ENCODE measurements at places on chromosomes 1 and 21. TPM values are rescaled to one million over a fixed set of nuclear protein-coding genes. Genes with fewer than 3 reads are reported as not detected.

Gene LIPI
- total RNA-seq, result not detected

- no peaks in the 10 kb centered on the region for H3K4me1 ChIP-seq
- H3K27me3 ChIP-seq, result peaks cover 3% of the 10 kb centered on the region
- H3K27ac ChIP-seq, result no peak overlapping the region
Measured at GRCh38 chr1:67610450-67610849, 74.6 kb upstream of the GADD45A start.

Gene MXRA8
- not detected for total RNA-seq

DNA sequence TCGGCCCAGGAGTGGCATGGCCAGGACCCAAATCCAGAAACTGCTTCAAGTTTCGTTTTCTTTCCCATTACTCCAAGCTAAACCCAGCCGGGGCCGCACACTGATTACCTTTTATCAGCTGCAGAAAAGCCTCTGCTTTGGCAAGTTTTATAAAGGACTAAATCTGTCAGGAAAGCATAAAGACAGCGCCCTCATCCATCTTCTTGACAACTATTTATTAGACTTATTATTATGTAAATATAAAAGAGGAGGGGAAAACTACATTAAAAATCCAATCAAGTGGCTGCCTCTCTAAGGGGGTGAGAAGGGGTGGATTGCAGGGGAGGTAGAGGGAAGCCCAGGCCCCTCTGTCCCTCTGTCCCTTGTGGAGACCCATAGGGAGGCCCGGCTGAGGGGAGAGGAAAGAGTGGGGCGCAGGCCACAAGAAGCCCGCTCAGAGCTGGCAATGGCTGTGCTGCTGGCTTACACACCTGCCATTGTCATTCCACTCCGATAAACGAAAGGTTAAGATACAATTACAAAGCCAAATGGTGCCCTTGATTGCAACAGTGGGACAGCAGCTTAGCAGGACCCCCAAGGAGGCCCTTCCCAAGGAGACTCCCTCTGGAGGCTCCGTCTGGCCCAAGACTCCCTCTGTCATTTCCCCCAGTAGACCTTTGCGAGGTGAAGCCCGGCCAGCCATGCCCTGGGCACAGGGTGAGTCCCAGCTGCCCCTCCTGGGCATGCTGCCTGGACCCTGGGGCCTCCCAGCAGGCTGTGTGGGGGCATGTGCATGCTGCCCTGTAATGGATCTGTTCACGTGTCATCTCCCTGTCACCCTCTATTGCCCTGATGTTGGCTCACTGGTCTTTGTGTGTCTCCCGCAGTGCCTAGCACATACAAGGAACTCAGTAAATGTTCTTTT, 45.4 kb downstream of the KCND3 start:
- H3K27ac ChIP-seq, result no peak overlapping the region
- H3K4me3 ChIP-seq, result no peak overlapping the region
- peaks cover 8% of the 10 kb centered on the region for H3K4me1 ChIP-seq
- DNase-seq, result no peak
- H3K27me3 ChIP-seq, result peaks cover 7% of the 10 kb centered on the region

GRCh38 chr1:113846391-113847035, 25.0 kb downstream of the PTPN22 start:
- no peak overlapping the region for H3K27ac ChIP-seq
- H3K4me3 ChIP-seq, result no peak overlapping the region
- H3K36me3 ChIP-seq, result peaks cover 85% of the 10 kb centered on the region
- no peaks in the 10 kb centered on the region for H3K27me3 ChIP-seq
- DNase-seq, result no peak
- peaks cover 11% of the 10 kb centered on the region for H3K4me1 ChIP-seq

DNA sequence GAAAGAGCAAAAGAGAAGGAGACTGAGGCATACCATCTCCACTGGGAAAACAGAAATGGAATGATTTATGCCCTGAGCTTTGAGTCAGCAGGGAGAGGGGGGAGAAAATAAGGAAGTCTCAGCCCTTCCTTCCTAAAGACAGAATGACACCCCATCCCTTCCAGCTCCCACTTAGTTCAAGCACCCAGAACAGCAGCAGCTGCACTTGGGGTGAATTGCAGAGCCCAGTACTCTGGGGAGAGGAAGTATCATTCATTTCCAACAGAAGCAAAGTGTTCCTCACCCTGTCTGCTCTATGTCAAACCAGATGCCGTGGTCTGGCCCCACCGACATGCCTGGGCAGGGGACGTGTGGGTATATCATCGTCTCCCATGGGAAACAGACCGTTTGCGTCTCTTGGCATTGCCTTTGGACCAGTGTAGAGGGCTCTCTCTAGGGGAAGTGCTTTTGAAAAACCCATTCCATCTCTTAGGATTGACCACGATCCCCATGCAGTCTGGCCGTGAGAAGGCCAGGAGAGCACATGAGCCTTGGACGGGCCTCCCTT, 1.1 kb upstream of the KCNJ15 start:
- no peak overlapping the region for H3K27ac ChIP-seq
- H3K4me1 ChIP-seq, result no peaks in the 10 kb centered on the region
- H3K27me3 ChIP-seq, result peaks cover 70% of the 10 kb centered on the region
- no peaks in the 10 kb centered on the region for H3K36me3 ChIP-seq
- no peak for DNase-seq
- no peak overlapping the region for H3K4me3 ChIP-seq

Gene KIF2C
- total RNA-seq, result 82.7 TPM

GRCh38 chr1:35097224-35097623, 18.0 kb downstream of the ZMYM1 start:
- H3K36me3 ChIP-seq, result peaks cover 25% of the 10 kb centered on the region
- H3K4me1 ChIP-seq, result peaks cover 6% of the 10 kb centered on the region
- DNase-seq, result no peak
- H3K27ac ChIP-seq, result peak overlapping the region; percentile 31
- H3K27me3 ChIP-seq, result no peaks in the 10 kb centered on the region

DNA sequence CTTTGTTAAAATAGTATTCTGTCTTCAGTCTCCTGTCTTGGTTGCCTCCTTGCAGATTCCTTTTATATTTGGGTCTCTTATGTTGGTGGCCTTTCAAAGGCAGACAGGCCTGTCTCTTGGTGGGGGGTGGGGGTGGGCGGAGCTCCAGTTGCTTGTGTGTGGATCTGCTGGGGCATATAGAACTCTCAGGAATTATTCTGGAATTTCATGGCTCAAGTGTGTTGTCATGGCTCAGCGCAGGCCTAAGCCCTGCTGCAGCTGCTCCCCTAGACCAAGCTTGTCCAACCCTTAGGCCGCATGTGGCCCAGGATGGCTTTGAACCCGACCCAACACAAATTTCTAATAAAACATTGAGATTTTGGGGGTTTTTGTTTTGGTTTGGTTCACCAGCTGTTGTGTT, 8.0 kb downstream of the C1orf35 start:
- DNase-seq, result no peak
- peaks cover 13% of the 10 kb centered on the region for H3K4me1 ChIP-seq
- H3K27me3 ChIP-seq, result no peaks in the 10 kb centered on the region
- peaks cover 94% of the 10 kb centered on the region for H3K36me3 ChIP-seq
- H3K27ac ChIP-seq, result no peak overlapping the region

GRCh38 chr1:205533748-205534443, 29.4 kb downstream of the CDK18 start:
- no peak overlapping the region for H3K4me3 ChIP-seq
- peaks cover 10% of the 10 kb centered on the region for H3K4me1 ChIP-seq
- no peaks in the 10 kb centered on the region for H3K36me3 ChIP-seq
- H3K27me3 ChIP-seq, result peaks cover 11% of the 10 kb centered on the region
- no peak for DNase-seq
- no peak overlapping the region for H3K27ac ChIP-seq

DNA sequence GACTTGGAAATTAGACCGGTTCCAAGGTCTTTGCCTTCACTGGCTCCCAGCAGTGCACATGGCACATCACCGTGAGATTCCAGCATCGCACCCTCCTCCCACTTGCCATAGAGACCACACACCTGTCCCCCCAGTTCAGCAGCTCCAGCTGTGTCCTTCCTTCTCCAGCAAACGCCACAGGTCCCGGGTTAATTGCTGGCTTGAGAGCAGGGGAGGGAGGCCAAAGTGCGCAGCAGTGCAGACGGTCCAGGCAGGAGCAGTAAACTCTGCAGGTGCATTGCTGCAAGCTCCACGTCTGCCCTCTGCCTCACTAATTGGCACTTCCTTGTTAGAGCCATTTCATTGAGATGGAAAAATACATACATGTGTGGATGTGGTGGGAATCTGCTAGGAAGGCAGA, 65.3 kb downstream of the KLHDC7A start:
- no peaks in the 10 kb centered on the region for H3K4me1 ChIP-seq
- H3K27ac ChIP-seq, result no peak overlapping the region
- H3K4me3 ChIP-seq, result no peak overlapping the region
- H3K36me3 ChIP-seq, result no peaks in the 10 kb centered on the region
- DNase-seq, result no peak

DNA sequence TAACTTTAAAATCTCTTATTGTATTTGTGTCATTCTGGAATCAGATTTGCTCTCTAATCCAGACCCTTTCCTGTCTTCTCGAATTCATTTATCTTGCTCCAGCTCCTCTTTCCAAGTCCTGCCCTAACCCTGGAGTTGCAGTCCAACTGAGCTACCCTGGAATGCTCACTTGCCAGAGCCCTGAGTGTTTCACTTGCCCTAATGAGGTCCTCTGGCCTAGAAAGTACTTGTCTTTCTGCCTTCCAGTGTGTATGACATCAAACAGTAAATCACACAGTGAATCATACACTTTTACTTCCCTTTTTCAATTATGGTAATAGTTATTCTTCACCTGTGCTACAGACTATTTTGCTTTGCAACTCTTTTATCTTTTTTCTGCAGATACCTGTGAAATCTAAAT, 96.9 kb downstream of the NEK7 start:
- no peaks in the 10 kb centered on the region for H3K27me3 ChIP-seq
- H3K4me1 ChIP-seq, result peaks cover 41% of the 10 kb centered on the region
- peak overlapping the region; percentile 90 for H3K27ac ChIP-seq
- DNase-seq, result no peak
- H3K4me3 ChIP-seq, result peak overlapping the region; percentile 55

GRCh38 chr1:112133487-112133886, 144.0 kb upstream of the KCND3 start:
- H3K36me3 ChIP-seq, result no peaks in the 10 kb centered on the region
- peaks cover 2% of the 10 kb centered on the region for H3K27me3 ChIP-seq
- no peaks in the 10 kb centered on the region for H3K4me1 ChIP-seq
- H3K4me3 ChIP-seq, result no peak overlapping the region

Gene AUNIP
- total RNA-seq, result 9.5 TPM

DNA sequence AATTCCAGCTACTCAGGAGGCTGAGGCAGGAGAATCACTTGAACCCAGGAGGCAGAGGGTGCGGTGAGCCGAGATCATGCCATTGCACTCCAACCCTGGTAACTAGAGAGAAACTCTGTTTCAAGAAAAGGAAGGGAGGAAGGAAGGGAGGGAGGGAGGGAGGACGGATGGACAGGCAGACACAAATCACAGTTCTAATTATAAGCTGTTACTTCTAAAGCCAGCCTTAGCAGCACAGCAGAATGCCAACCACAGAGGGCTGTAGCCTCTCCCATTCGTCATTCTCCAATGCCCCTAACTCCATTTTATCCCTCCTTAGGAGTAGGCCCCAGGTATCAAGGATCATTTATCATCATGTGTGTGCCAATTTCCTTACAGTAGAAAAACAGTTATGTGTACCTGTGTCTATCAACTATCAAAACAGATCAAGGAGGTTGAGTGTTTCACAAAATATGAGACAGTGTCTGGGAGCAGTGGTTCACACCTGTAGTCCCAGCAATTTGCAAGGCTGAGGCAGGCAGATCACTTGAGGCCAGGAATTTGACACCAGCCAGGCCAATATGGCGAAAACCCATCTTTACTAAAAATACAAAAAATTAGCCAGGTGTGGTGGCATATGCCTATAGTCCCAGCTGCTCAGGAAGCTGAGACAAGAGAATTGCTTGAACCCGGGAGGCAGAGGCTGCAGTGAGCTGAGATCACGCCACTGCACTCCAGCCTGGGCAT, 19.1 kb downstream of the USP48 start:
- H3K27me3 ChIP-seq, result no peaks in the 10 kb centered on the region
- no peak overlapping the region for H3K4me3 ChIP-seq
- no peak overlapping the region for H3K27ac ChIP-seq
- DNase-seq, result no peak
- peaks cover 19% of the 10 kb centered on the region for H3K36me3 ChIP-seq

- DNase-seq, result no peak
- no peaks in the 10 kb centered on the region for H3K36me3 ChIP-seq
- H3K27me3 ChIP-seq, result no peaks in the 10 kb centered on the region
- no peak overlapping the region for H3K27ac ChIP-seq
- peaks cover 13% of the 10 kb centered on the region for H3K4me1 ChIP-seq
Measured at GRCh38 chr1:241586905-241587512, 53.2 kb downstream of the CHML start.

DNA sequence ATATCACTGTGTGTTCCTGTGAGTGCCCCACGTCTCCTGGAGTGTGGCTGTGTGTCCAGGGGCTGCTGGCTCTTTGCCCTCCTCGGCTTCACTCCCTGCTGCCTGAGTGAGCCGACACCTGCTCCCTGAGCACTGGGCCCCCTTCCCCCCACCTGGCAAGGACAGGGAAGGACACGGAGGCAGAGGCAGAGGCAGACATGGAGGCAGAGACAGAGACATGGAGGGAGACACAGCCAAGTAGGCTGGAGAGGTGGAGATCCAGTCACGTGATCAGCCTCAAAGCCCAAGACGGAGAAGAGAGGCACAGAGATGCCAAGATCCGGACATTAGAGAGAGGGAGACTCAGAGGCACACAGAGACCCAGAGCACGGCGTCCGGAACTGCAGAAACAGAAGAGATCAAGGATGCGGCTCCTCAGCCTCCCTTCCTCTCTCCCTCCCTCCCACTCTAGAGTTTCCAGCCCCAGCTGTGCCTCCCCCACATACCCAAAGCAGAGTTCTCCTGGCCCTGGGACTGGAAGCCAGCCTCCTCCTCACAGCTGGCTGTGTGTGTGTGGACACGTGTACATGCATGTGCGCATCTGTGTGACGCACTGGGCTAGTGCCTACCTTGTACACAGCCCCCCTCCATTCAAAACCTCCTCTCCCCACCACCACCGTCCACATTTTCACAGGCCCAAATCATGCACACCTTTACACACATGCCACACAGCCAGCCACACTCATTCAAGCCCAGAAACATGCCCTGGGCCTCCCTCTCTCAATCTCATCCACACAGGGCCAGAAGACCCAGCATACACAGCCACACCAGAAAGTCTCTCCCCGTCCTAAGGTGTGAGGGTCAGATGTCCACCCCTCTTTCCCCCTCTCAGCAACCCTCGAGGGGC, 39.1 kb upstream of the WASF2 start:
- peaks cover 41% of the 10 kb centered on the region for H3K4me1 ChIP-seq
- H3K36me3 ChIP-seq, result peaks cover 32% of the 10 kb centered on the region
- no peak overlapping the region for H3K4me3 ChIP-seq
- H3K27me3 ChIP-seq, result no peaks in the 10 kb centered on the region

GRCh38 chr1:77655431-77655974, 27.0 kb downstream of the ZZZ3 start:
- no peaks in the 10 kb centered on the region for H3K27me3 ChIP-seq
- H3K4me3 ChIP-seq, result no peak overlapping the region
- DNase-seq, result no peak
- H3K36me3 ChIP-seq, result peaks cover 48% of the 10 kb centered on the region

- H3K27ac ChIP-seq, result no peak overlapping the region
- DNase-seq, result no peak
- no peaks in the 10 kb centered on the region for H3K27me3 ChIP-seq
- no peak overlapping the region for H3K4me3 ChIP-seq
Measured at GRCh38 chr1:93567255-93567918, 114.2 kb downstream of the BCAR3 start.

GRCh38 chr1:232769733-232770132, 35.5 kb upstream of the MAP10 start:
- no peak for DNase-seq
- H3K4me1 ChIP-seq, result peaks cover 2% of the 10 kb centered on the region
- H3K36me3 ChIP-seq, result no peaks in the 10 kb centered on the region
- H3K27ac ChIP-seq, result no peak overlapping the region
- no peak overlapping the region for H3K4me3 ChIP-seq
